ENCODE measurements at places on chromosomes 6 and 20.

GRCh38 chr20:3547906-3548305 lies 77.1 kb downstream of the ATRN start:
- no peak for DNase-seq

GRCh38 chr6:147642458-147642857 lies 134.0 kb downstream of the SAMD5 start:
- DNase-seq: no peak

- peak; percentile 65 for DNase-seq
Observed at GRCh38 chr20:56628873-56629463, at the start of gene TFAP2C. Gene TFAP2C, plus strand, starts transcription at chr20:56629306. Its CDS starts 239 bp downstream, at chr20:56629545.

GRCh38 chr20:1856424-1856823 lies 38.8 kb upstream of the SIRPA start:
- DNase-seq: no peak

DNA sequence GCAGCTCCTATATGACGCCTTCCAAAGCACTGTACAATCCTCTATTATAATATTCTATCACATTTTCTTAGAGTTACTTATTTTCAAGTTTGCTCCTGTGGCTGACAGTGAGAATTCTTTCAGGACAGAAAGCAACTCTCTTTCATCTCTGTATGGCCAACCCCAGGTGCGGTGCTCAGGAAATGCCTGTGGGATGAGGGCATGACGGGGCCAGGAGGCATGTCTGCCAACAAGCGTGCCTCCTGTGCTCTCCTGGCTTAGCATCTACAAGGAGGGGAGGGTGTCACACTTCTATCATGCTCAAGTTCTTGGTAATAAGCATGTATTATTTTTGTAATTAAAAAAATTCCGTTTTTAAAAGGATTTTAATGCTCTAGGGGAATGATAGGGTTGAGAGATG lies 11.4 kb downstream of the MRPL14 start:
- DNase-seq: peak; percentile 95

- no peak for DNase-seq
Observed at GRCh38 chr6:41162687-41163418, at the start of gene TREM2. Gene TREM2, minus strand, starts transcription at chr6:41163116. Its CDS starts 34 bp downstream, at chr6:41163082.

DNA sequence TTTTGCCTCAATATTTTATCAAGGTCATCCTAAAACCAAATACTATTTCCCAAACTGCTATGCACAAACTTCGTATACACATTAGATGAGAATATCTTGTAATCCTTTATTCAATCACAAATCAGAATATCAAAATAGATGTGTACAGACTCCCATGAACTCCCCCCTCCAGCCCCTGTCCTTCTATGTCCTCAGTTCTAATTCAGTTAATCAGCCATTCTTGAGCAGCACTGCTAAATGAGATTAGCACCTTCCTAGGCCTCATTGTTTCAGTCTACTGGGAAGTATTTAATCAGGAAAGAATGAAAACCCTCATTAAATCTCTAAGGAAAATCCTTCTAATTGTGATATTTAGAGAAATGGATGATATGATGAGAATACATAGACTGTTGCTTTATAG lies 36.6 kb downstream of the RCAN2 start:
- DNase-seq: no peak

DNA sequence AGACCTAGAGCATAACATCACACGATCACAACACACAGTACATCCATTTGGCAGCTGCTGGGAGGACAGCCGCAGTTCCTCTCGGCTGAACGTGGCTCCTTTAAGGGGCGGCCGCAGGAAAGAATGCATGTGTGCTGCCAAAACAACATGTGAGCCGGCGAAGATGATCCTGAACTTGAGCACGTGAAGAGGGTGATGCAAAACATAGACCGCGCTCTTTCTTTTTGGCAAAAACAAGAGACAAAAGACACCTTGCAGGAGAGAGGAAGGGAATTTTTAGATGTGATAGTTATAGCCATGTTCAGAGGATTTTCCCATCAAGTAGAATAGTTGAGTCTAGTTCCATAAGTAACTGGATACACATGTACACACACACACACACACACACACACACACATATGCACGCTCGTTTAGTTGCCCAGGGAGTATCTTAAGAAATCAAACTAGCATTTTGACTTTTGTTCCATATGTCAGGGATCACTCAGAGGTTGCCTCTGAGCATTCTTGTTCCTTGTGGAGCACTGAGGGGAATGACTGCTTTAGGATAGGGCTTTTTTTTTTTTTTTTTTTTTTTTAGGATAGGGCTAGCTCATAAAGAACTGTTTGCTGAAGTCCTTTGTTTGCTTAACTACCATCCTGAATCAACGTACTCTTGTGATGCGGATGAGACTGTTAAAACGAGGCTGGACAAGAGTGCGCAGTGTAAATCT lies 21.7 kb upstream of the RANBP9 start:
- DNase-seq: peak; percentile 64

DNA sequence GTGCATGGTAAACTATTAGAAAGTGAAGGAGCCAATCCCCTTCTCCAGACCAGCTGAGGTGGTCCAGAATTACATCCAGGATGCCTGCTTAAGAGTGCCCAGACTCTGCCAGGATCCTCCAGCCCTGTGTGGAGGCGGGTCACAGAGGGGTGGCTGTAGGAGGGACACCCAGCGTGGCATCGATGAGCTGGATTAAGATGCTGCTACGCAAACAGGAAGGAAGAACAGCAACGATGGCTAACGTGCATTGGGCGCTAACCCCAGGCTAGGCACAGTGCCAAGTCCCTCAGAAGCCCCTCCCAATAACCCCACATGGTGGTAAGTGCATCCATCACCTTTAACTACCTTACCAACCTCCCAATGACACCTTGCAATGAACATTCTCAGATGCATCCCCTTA lies 63.9 kb upstream of the MRPS10 start:
- DNase-seq: no peak

GRCh38 chr20:44888226-44889103 lies 3.0 kb downstream of the YWHAB start:
- DNase-seq: peak; percentile 38

GRCh38 chr20:50130995-50131394 lies 18.0 kb upstream of the UBE2V1 start:
- DNase-seq: no peak

- no peak for DNase-seq
Observed at GRCh38 chr20:54491506-54491905, 16.1 kb downstream of the DOK5 start.

- DNase-seq: peak; percentile 43
Observed at GRCh38 chr6:35146453-35146852, 5.3 kb upstream of the TCP11 start.

DNA sequence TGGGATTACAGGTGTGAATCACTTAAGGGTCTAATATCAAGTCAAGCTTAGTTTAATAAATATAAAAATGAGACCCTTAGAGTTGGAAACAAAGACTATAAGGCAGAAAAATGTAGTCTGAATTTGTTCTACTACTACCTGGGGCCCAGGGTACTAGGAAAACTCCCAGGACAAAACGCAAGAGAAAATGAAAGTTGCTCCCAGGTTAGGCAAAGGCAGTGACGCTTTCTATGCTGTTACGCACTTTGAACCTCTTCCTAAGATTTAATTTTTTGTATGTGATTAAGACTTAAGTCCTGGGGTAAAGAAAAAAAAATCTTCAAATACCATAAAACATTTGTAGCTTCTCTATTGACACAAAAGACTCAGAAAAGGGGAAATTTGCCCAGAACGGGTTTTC lies 17.3 kb downstream of the DSP start:
- DNase-seq: no peak

- DNase-seq: no peak
Observed at GRCh38 chr20:35734374-35734773, 7.7 kb downstream of the RBM39 start.

DNA sequence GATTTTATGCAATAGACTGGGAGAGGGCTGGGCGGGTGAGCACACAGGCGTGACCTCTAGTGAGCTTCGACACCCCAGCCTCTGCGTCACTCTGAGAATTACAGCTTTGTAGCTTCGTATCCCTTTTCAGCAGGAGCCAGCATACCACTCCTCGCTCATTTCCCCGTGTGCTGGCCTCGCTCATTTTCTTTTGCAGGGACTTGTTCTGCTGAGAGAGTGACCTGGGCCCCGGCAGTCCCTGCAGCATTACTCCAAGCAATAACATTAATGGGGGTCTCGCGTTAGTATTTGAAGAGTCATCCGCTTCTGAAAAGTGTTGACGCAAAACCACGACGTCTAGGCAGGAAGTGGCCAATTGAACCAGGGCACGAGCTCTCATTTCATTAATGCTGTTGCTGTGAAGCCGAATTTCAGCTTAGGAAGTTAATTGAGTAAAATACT lies 193.7 kb downstream of the QKI start:
- DNase-seq: no peak

- peak; percentile 41 for DNase-seq
Observed at GRCh38 chr6:117165911-117166499, 99.4 kb upstream of the VGLL2 start.

- DNase-seq: peak; percentile 49
Observed at GRCh38 chr6:62150048-62150663, 135.9 kb downstream of the KHDRBS2 start.

DNA sequence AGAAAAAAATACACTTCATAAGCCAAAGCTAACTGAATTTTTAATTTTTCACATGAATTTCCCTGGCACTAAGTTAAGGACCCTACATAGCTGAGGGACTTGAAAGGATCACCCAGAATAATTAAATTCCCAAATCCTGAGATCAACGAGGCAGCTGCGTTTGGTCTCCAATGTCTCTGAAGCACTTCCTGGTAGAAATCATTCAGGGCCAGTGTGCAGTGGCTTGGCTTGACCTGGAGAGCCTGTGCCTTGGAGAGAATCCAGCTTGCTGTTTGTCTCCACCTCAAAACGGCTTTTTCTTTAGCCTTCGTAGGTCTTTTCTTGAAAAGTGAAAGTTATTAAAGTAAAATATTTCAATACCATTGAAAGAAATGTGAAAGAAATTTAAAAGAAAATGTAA lies 92.4 kb downstream of the SMOC2 start:
- no peak for DNase-seq

DNA sequence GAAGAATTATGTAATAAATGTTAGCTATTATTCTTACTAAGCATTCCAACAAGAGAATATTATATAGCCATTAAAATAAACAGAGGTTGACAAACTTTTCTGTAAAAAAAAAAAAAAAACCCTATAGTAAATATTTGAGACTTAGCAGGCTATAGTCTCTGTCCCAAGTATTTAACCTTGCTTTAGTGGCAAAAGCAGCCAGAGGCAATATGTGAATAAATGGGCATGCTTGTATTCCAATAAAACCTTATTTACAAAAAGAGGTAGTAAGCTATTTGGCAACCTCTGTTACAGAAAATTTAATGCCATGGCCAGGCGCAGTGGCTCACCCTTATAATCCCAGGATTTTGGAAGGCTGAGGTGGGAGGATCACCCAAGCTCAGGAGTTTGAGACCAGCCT lies 14.6 kb downstream of the CDK5RAP1 start:
- no peak for DNase-seq

GRCh38 chr6:158697811-158698210 lies 48.0 kb downstream of the SYTL3 start:
- DNase-seq: no peak

DNA sequence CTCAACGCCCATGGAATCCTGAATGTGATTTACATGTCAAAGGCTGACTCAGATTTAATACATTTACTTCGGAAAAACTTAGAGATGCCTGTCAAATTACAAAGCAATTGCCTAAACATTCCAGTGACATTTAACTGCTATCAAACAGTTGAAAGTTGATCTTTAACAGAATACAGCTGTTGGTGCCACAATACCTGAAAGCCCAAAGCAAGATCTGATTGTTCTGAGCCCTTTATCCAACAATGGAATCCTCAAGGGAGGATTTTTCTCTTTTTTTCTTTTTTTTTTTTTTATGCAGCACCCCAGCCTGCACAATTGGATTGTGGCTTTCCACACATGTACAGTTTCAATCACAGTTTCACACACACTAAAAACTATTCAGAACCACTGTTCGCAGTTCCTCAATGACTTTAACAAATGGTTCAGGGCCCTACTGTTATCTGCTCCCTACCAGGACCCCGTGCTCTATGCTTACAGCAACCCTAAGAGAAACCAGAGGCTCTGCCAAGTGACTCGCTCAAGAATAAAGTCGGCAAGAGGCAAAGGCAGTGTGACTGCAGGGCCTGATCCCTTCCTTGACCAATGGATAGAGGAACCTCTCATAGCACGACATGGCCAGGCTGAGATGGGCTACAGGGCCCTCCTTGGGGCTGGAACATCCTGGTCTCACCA lies 33.3 kb downstream of the EPB41L2 start:
- peak; percentile 74 for DNase-seq

GRCh38 chr6:137756788-137757187 lies 110.3 kb upstream of the TNFAIP3 start:
- DNase-seq: no peak

DNA sequence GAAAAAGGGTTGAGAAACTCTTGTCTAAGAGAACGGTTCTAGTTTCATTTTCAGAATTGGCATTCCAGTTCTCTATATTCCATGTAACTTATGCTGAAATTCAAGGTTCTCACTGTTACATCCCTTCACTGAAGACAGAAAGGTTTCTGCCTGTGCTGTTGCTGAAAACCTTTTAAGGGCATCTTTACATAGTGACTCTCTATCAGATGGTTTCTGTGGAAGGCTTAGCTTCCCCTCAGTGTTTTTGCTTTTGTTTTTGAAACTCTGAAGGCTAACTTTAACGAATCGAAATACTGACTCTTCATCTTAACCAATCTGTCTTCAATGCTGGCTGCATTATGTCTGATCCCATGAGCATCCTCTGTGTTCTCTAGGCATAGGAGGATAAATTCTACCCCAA lies 1286.2 kb upstream of the EYS start:
- no peak for DNase-seq

DNA sequence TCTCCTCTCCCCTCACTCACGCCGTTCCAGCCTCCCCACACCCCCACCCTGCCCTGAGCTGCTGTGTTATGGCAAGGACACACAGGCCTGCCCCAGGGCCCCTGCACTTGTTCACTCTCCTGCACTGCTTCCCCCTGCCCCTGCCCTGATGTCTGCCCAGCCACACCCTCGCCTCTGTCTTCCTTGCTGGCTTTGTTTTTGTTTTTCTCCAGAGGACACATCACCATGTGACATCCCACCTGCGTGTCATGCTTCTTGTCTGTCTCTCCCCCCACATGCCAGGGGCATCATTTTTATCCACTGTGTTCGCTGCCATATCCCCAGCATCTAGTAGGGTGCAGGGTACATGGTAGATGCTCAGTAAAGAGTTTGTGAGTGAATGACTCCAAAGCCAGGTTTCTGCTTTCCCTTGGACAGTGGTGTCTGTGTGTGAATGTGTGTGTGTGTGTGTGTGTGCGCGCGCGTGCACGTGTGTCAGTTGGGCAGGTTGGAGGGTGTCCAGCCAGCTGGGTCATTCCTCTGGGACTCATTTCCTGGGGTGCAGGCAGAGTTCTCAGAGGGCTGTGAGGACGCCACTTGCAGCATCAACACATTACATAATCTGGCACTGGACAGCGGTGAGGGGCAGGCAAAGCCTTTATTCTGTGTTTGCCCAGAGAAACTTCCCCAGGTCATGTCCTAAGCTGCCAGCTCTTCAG lies 60.6 kb downstream of the STK35 start:
- DNase-seq: no peak
